A549 treated with ZK216348 at 1 μM for 4 hours (cell line): ENCODE measurements at places on chromosomes 6 and 20. TPM values are rescaled to one million over a fixed set of nuclear protein-coding genes. Genes with fewer than 3 reads are reported as not detected.

Gene TMEM242
- total RNA-seq: 5.9 to 6.7 TPM (median 6.6 TPM) in 5 replicates

Gene YTHDF1
- total RNA-seq: 41.4 to 55.7 TPM (median 51.0 TPM) in 5 replicates

Gene POM121L2
- not detected in 5 replicates for total RNA-seq

Gene TMEM244
- total RNA-seq: not detected in 5 replicates

Gene IMPG1
- not detected in 5 replicates for total RNA-seq

Gene COMMD7
- 58.2 to 63.0 TPM (median 59.1 TPM) in 5 replicates for total RNA-seq

Gene TEAD3
- total RNA-seq: 4.6 to 8.5 TPM (median 6.3 TPM) in 5 replicates

Gene FGD2
- total RNA-seq: not detected in 5 replicates
